Fibroblast of lung (primary cell): ENCODE measurements at places on chromosomes 4 and X.
A peak's percentile ranks its signal among the peaks of the same experiment; 100 is the strongest.

DNA sequence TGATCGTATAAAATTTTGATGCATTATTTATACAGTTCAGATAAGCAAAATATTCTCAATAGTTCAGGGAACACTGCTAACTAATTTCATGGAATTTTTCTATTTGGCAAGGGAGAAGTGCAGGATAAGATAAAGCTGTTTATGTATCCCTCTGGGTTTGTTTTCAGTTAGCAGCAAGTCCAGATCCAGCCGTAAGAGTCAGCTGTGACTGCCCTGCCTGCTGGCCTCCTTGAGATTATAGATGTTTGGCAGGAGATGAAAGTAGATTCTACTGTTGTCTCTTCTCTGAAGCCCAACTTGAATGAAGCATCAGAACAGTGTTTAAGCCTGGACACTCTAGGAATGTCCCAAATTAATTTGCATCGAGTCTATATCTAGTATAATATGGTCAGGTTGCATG is 29.5 kb downstream of the ANTXR2 start:
- DNase-seq: peak; percentile 18

GRCh38 chrX:150162141-150162540 is 201.0 kb upstream of the MAMLD1 start:
- no peak for DNase-seq

- DNase-seq: no peak
Measured at GRCh38 chr4:167964766-167965373, 127.5 kb upstream of the ANXA10 start.

DNA sequence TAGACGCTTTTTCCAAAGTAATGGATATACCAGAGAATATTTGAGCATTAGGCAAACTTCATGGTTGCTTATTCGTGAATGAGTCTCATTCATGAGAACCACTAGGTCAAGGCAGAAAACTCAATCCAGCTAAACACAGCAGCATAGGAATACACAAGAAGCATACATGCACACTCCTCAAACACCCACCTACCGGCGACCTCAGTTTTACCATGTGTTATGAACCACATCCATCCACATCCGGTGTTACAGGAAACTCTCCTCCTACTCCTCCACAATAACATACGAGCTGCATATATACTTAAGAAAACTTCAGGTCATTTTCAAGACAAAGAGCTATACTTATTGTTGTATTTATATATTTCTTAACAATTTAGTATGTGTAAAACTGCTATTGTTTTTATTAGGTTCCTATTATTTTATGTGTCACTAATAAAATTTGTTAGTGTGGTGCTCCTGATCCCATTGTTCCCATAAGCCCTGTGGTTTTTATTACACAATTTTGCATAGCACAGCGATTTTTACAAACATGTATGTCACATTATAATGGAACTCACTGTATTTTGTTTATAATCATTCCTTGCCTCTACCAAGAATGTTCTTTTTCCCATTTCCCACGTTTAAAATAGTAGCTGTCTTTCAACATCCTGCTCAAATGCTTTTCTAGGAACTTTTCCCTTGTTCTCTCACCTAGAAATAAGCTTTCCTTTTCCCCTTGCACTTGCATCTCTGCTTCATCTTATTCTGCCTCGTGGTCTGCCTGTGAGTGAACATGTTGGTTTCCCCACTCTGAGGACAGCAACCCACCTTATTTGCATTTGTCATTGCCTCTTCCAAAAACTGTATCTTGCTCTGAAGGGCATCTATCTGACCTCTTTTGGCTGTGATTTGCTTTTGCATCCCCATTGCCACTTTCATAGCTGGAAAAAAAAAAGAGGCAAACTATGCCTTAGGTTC is 48.3 kb downstream of the STBD1 start:
- no peak for DNase-seq

DNA sequence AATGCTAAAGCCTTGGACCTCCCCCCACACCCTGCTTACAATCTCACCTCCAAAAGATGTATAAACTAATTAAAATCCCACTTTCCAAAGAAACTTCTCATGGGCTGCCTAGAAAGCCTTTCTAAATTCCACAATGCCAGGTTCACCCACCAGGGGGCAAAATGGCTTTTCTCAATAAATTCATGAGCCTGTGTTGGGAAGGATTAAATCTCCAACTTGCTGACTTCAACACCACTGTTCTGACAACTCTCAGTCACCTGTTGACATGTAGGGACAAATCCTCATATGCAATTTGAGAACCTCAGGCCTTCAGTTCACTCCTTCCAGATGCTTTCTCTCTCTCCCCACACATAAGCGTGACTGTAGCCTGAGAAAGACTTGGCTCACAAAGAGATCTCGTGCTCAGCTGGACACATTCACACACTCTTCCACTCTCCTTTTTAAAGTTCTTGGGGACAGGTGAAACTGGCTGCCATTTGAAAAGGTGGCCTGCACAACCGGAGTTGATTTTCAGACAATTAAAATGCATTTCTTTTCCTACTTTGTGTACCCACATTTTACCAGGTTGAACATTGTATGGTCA is 88.6 kb upstream of the PRPS2 start:
- DNase-seq: no peak

GRCh38 chr4:187484186-187484585 is 511.4 kb upstream of the ZFP42 start:
- DNase-seq: no peak

- DNase-seq: no peak
Measured at GRCh38 chr4:21380861-21381260, 567.7 kb downstream of the KCNIP4 start.

- peak; percentile 30 for DNase-seq
Measured at GRCh38 chr4:113447061-113447460, 314.5 kb downstream of the CAMK2D start.

GRCh38 chr4:158996669-158997074 is 106.2 kb upstream of the RAPGEF2 start:
- DNase-seq: peak; percentile 98

DNA sequence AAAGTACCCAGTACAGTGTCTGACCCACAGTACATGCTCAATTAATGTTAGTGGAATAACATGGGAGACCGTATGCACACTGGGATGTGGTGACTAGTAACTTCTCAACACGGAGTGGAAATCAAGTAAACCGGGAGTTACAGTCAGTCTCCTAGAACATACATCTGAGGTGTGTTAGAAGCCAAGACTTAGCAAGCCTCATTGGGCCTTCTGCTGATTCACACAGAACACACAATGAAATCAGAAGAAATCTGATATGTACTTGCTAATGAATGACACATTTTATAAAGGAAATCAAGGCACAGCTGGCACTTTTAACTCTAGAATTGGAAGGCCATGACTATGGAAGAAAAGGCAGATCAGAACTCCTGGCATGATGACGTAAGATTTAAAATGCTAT is 13.0 kb downstream of the TRAPPC2 start:
- DNase-seq: no peak

DNA sequence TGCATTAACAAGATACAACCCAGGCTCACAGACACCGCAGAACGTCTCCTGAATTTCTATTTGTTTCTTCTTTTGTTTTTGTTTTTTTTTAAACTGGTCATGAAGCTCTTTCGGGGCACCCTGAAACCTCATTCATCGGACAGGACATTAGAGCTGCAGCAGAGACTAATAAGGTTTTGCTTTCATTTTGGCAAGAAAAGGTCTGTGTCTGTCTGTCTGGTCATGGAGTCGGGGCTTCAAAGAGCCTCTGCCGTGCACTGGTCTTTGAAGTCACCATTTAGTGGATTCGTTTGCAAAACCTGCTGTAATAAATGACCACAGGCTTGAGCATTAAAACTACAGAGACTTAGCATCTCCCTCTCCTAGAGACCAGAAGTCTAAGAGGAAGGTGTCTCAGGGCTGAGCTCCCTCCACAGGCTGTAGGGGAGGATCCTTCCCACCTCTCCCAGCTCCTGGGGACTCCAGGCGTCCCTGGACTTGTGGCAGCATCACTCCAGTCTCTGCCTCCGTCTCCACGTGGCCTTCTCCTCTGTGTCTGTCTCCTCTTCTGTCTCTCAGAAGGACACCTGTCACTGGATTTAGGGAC is 247.5 kb downstream of the CRLF2 start:
- no peak for DNase-seq

- no peak for DNase-seq
Measured at GRCh38 chr4:3098346-3098745, 23.9 kb downstream of the HTT start.

DNA sequence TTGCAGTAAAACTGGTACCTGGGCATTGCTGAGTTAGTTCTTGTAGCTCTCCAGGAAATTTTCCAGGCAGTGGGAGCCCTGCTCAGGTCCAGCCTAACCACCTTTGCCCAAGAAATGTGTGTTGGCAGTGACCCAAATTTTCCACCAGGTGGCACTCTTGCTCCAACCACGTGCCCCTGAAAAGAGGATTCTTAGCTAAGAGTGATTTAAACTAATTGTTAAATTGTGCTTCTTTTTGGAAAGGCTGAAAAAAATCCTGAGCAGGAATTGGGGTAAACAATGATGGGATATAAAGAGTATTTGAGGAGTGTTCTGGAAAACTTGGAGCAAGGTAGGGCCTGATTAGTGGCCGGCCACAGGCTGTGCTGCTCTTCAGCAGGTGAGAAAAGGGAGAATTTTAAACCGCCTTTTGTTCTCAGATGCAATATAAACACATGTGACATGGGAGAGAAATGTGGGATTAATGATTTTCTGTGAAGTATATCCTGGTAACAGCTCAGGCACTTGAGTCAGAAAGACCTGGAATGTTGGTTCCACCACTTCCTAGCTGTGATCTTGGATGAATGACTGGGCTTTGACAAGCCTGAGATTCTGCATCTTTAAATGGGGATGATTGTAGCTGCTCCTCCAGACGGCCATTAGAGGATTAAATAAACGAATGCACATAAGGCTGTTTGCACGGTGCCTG is 219.6 kb downstream of the PTTG2 start:
- DNase-seq: peak; percentile 83

DNA sequence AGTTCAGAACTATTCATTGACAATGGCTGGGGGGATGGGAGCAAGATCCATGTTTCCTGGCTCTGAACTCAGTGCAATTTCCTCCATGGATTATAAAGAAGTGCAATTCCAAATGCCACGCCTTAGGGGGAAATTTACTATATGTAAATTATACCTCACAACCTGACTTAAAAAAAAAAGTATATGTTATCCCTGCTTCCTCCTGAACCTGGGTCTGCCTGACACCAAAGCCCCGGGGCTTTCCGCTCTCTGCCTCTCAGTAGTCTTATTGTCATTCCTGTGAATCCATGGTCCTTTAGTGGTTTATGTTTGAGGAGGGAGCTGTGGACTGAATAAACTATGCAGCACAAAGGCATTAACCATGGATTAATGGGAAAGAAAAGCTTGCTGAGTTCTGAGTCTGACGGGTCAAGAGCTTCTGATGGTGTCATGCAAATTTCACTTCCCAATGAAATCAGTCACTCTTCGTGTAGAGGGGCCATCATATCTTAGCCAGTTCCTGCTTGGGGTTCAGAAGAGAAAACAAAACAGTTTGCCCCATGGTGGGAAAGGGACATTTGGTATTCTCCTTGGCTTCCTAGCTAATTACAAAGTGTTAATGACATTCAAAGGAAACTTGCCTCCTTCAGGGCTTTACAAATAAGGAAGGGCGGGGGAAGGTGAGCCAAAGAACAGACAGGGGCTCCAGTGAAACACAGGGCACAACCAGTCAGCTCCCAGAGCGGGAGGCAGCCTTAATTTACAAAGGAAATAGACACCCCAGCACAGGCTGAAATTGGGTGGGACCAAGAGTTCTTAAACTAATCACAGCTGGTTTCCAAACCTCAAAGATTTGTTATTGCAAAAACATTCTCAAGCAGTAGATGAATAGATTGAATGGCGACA is 14.3 kb downstream of the FAM9C start:
- DNase-seq: peak; percentile 27

- DNase-seq: no peak
Measured at GRCh38 chr4:102599455-102599854, 98.3 kb downstream of the NFKB1 start.

- no peak for DNase-seq
Measured at GRCh38 chrX:154038656-154039055, 19.0 kb upstream of the IRAK1 start.

GRCh38 chr4:24065974-24066373 is 176.1 kb upstream of the PPARGC1A start:
- DNase-seq: no peak

- DNase-seq: peak; percentile 28
Measured at GRCh38 chr4:16659079-16659478, 239.4 kb downstream of the LDB2 start.

GRCh38 chr4:85812776-85813175 is 337.8 kb downstream of the ARHGAP24 start:
- DNase-seq: peak; percentile 62

DNA sequence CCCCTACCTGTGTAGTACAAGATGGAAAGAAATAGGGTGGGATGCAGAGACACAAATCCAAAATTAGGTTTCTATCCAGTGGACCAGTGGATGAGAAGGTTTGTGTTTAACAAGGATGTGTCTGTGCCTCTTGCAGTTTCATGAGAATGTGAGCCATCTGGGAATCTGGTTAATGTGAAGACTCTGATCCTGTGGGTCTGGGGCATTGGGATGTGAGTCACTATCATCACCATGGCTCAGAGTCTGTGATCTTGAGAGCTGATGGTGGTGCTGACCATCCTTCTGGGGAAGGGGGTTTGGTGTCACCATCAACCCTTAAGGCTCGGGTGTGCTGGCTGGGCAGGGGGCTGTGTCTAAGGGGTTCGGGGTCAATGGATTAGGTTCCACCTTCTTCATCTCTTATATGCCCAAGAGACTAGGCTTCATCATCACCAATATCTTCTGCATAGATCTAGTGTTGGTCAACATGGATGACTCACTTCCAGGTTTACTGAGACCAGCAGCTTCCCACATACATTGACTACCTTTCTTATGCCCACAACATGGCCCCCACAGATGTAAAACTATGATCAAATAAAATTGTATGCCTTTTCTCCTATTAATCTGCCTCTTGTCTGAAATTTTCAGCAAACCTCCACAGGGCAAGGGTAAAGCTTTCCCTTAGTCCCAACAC is 65.7 kb upstream of the MID1 start:
- DNase-seq: peak; percentile 4

DNA sequence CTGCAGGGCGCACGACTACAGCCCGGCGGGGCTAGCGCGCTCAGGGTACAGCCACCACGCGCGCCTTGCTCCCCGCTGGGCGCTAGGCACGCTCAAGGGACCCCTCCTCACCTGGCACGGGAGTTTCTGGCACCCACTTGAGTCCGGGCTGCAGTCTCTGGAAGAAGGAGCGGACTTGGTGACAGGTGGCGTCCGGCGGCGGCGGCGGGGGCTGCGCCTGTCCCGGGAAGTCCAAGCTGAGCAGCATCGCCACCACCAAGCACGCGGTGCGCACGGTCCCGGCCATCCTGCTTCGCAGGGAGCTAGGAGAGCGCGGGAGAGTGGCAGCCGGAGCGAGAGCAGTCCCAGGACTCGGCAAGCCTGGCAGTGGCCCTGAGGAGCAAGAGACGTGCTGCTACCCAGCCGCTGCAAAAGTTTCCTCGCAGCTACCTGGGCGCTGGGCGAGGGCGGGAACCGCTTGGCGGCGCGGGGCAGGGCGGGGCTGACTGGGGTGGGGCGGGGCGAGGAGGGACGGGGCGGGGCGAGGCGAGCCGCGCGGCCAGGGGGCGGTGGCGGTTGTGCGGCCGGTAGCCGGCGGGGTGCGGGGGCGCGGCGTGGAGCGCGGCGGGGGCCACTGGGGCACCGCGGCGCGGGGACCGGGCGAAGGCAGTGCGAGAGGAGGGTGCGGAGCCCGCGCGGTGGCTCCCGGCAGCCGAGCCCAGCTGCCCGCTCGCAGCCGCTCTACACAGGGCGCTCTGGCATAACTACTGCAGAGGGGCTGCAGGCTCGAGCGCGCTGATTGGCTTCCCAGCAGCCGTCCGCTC is at the start of gene GPC3:
GPC3 (minus strand) TSS at position 431 of the 803 bp plus-strand sequence.
- peak; percentile 2 for DNase-seq

GRCh38 chr4:98657531-98658286 is 702 bp downstream of the TSPAN5 start:
- peak; percentile 76 for DNase-seq
